ENCODE measurements at places on chromosomes 12 and 14. TPM values are rescaled to one million over a fixed set of nuclear protein-coding genes. Genes with fewer than 3 reads are reported as not detected.

- peak; percentile 25 for DNase-seq
Measured at GRCh38 chr12:131132118-131132892, 178.6 kb downstream of the ADGRD1 start.

DNA sequence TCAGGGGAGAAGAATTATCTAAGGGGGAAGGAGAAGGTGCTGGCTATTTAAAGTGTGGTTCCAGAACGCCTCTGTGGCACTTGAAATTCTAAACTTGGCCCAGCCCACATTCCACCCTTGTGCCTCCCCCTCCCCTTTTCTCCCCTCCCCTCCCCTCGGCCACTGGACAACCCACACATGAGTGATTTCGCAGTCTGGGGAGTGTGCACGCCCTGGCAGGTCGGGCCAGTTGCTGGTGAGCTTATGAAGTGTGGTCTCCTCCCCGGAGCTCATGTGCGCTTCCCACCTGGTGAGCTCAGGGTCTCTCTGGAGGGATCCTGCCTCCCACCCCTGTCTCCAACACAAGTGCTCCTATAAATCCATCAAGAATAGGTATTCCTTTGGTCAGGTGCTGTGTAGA, at the start of gene SLC6A13:
Gene SLC6A13 (minus strand): TSS at position 20 of the 400 bp plus-strand sequence. CDS start 2,784 bp downstream, outside the sequence.
- no peak for DNase-seq

DNA sequence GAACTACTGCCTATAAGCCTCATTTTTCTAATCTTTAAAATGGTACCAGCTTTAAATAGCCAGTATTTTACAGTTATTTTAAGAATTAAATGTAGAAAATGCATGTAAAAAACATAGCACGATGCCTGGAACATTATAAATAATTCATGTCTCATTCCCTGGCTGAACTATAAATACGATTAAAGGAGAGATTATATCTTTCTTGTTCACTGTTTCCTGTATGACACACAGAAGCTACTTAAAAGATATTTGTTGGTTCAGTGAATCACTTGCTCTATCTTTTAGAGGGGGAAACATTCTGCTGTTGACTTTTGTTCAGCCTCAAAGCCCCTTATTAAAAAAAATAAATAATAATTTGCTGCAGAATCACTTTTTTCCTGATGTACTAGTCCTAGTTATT, 406.9 kb downstream of the LRFN5 start:
- DNase-seq: no peak

LRTM2 gene
- not detected for total RNA-seq

DNA sequence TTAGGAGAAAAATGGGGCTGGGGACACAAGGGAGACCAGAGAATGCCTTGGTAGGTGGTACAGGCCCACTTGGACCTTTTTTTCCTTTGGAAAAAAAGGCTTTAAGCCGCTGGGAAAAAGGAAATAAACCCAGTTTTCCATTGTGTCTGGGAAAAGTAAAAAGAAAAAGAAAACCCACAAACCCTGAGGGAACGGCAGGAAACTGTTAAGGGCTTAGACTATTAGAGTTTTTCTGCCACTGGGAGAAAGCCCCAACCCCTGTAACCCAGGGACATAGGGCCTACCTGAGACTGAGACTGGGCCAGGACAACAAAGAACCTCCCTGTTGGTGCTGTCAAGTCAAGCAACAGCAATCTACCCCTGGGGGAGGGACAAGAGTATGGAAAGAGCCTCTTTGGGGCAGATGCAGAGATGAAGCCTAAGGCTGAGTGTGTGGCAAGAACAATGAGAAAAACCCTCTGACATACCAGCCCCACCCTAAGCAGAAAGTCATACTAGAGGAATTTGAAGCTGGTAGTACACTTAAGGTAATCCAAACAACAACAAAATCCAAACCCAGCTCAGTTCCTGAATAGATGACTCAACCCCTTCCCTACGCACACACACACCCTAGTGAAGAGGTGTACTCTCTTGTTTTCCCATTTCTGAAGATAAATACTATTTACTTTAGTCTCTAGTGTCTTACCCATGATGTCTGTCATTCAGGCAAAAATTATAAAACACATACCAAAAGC, 22.8 kb downstream of the ATF1 start:
- no peak for DNase-seq

NTN4 gene
- 188 TPM for total RNA-seq
